ENCODE measurements at places on chromosomes 12 and 14.

DNA sequence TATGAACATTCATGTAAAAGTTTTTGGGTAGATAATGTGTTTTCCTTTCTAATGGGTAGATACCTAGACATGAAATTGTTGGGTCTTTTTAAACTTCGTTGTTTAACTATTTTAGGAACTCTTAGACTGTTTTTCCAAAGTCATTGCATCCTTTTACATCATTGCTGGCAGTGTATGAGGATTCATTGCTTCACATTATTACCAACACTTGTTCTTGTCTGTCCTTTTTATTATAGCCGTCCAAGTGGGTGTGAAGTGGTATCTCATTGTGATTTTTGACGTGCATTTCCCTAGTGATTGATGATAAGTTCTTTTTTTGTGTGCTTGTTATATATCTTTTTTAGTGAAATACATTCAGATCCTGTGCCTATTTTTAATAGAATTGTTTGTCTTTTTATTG, 39.4 kb downstream of the USP15 start:
- DNase-seq, result no peak

GRCh38 chr14:71891185-71891584, 41.0 kb upstream of the RGS6 start:
- no peak for DNase-seq

DNA sequence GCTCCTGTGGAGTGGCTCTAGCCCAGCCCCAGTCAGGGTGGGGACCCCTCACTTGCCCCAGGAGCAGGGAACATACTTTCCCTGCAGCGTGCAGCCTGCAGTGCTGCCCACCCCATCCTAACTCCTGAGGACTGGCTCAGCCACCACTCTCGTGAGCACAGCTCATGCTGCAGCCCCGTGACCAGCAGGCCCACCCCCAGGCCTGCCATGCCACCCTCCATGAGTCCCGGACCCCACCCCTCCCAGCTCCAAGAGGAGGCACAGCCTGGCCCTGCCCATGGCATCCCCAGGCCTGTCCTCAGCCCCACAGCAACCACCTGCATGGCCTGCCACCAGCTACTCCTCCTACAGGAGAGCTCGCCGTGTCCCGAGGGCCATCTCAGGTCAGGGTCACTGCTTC, 3.9 kb upstream of the JAG2 start:
- DNase-seq, result no peak

DNA sequence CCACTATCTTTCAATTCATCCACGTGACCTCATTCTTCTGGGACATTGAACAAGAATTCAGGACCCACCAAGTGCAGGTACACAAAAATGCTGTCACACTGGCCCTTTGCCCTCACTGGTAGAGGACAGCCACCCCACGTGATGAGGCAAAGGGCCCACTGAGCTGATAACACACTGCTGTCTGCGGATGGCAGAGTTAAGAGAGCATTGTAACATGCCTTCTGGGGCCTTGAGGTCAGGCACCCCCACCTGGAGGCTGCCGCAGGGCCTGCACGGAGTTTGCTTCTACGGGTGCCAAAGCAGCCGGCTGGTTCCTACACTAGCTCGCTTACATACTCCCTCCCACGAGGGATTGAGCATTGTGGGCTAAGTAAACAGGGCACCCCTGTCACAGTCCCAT, 101.0 kb downstream of the LRIG3 start:
- DNase-seq, result no peak

DNA sequence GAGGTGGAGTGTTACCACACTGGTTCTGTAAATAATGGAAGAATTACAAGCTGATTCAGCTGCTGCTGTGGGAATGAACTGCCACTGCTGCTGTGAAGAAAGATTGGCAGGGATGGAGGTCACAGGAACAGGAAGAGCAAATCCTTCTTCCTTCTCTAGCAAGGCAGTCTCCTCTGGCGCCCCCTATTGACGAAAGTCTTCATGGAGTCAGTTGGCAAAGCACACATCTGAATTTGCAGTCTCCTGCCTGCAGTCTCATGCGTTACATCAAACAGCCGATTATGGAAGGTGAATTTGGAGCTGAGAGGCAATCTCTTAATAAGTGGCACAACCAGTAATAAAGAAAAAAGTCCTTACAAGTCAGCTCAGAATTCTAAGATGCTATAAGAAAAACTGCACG, 106.0 kb upstream of the TMTC1 start:
- no peak for DNase-seq

DNA sequence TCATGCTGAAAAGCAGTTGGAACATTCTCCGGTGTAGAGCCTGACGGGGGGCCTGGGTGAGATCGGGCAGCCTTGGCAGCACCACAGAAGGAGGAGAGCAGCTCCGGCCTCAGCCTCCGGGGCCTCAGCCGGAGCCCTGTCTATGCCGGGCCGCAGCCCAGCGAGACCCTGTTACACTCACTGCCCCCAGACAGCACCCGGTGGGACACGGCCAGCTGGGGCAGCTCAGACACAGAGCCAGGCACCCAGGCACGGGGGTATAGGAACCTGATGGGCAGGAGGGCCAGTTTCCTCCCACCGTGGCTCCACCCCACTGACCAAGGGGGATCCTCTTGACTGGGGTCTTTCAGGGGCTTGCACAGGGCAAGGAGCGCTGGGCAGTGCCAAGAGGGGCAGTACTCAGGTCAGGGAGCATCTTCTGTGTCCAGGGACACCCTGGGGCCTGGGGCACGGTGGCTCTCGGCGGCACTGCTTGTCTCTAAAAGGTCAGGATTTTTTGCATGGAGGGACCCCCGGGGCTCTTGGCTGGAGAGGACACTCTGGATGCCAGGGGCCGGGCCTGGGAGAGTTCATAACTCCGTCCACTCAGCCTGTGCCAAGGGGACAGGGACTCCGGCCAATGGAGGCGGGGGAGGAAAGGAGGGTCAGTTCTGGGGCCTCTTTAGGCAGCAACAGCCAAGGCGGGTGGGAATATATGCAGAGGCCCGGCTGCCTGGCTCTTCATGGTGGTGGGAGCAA, 9.4 kb downstream of the INF2 start:
- DNase-seq, result no peak

GRCh38 chr12:7695566-7696197, at the start of gene GDF3:
GDF3 (minus strand) TSS chr12:7695775; CDS start chr12:7695728, 47 bp downstream.
- DNase-seq, result no peak

- no peak for DNase-seq
These were observed 80.8 kb upstream of the REP15 start for GRCh38 chr12:27615331-27615891.

DNA sequence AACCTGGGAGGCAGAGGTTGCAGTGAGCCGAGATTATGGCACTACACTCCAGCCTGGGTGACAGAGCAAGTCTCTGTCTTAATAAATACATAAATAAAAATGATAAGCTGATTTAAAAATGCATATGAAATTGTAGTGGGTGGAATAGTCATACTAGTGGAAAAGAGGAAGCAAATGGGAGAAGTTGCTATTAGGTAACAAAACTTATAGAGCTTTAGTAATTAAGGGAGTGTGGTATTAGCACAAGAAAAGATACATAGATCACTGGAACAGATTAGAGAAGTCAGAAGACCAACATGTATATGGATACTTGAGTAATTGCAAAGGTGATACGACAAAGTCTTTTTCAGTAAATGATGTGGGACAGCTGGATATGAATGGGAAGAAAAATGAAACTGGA, 26.5 kb downstream of the TECPR2 start:
- no peak for DNase-seq

DNA sequence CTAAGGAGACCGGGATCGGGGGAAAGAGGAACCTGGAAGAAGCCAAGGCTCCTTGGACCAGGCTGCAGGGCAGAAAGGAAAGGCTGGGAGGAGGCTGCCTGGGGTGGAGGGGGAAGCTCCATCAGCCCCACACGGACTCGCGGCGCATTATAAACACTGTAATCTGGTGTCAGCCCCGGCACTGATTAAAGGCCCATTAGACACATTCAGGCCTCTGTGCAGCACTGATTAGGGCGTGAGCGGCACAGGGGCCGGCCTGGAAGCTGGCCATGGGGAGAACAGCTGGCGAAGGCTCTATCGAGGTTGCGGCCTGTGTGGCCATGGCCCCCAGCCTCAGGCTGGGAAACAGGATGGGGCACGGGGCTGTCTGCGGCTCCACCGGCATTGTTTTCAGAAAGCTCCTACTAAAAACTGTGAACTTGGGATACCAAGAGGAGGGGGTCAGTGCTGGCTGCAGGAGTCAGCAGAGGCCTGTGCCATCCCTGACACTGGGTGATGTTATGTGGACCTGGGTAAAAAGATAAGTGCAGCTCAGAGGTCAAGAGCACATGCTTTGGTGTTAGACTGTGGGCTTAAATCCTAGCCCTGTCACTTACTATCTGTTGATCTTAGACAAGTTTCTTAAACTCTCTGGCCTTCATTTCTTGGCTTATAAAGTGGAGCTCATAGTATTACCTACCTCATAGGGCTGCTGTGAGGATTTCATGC, 10.6 kb downstream of the ACVRL1 start:
- no peak for DNase-seq

GRCh38 chr12:52867642-52868041, 18.8 kb upstream of the KRT78 start:
- no peak for DNase-seq

GRCh38 chr12:58465418-58465817, 454.9 kb downstream of the LRIG3 start:
- DNase-seq, result no peak

GRCh38 chr12:46380881-46381280, 8.3 kb upstream of the SLC38A2 start:
- no peak for DNase-seq

GRCh38 chr14:20553024-20553423, 7.8 kb downstream of the RNASE9 start:
- no peak for DNase-seq

DNA sequence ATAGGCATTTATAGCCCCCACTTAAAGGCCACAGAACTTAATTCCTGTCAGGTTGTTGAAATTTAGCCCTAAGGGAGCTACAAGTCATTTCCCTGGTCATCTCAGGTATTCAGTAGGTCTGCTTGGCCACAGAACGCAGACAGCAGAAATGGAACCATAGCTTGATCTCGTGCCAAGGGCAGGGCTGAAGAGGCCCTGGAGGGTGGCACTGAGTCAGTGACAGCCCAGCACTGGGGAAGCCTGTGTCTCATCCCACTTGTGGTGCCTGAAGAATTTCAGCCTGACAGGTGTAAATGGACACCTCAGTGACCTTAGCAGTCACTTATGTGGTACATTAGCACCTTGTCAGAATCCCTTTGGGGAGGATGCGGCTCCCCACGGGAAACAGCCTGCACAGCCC, 6.6 kb downstream of the PRKAB1 start:
- DNase-seq, result no peak

DNA sequence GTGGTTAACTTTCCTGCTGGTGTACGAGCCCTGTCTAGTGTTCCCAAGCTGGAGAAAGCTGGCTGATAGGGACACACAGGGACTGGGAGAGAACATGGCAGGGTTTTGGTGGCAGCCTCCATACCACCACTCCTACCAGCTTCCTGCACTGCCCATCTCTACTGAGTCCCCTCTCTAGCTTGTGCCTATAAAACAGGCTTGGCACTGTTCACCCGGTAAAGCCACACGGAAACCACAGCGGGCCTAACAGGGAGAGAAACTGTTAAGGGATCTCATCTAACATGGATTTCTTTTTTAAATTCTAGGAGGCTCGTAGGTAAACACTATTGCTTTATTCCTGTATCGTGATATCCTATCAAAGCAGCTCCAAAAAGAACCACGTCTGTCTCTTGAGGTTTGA, 204.7 kb downstream of the TTC7B start:
- no peak for DNase-seq

GRCh38 chr12:10965476-10965875, 21.2 kb downstream of the TAS2R50 start:
- no peak for DNase-seq

- DNase-seq, result no peak
These were observed 194.4 kb upstream of the CRY1 start for GRCh38 chr12:107287436-107288413.

- no peak for DNase-seq
These were observed 119.4 kb downstream of the CAND1 start for GRCh38 chr12:67388331-67389138.

GRCh38 chr14:100222224-100223093, 16.5 kb upstream of the YY1 start:
- DNase-seq, result no peak

DNA sequence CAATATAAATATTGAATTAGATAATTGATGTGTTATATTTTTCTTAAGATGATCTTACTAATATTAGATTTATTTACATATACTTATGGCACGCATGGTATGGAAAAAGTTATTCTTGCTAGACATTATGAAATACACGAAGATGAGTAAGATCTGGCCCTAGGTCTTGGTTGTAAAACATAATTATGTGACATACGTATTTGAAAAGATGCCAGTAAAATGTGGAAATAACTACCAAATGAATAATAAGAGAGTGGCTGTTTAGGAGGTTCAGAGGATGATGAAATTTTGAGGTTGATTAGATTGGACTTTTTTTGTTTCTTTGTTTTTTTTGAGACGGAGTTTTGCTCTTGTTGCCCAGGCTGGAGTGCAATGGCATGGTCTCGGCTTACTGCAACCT, 41.3 kb downstream of the FANCM start:
- no peak for DNase-seq

GRCh38 chr14:77439861-77440260, 16.5 kb upstream of the NOXRED1 start:
- no peak for DNase-seq

DNA sequence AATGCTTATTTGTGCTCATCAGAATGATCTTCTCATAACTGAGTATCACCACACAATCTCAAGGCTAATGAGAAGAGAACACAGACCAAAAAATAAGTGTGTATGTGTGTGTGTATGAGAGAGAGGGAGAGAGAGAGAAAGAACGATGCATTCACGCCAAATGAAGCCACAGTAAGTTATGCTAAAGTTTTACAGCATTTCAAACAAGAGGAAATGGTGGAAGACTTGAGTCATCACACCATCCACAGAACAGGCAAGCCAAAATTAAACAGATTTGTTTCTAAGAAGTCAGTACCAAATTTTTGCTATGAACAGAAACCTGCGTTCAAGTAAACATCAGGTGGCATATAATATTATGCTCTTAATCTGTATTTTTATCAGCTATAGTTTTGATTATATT, 141.2 kb downstream of the MED13L start:
- DNase-seq, result no peak

DNA sequence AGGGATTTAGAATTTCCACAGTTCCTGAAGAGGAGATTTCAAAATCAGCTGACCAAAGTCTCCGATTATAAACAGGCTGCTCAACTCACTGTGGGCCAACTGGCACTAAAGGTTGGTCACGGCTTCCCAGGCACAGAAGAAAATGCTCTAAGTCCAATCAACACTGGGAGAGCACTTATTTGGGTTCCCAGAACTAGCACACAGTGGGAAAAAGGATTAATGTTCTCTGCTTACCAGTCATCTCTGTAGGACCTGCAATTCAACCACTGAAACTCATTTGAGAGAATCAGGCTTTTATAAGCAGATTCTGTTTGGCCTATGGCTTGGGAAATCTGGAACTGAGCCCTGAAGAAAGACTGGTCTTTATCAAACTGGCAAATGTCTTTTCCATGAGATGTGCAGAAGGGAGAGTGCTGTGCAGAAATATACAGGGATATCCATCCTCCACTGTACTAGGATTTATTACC, 49.4 kb downstream of the ABCC9 start:
- no peak for DNase-seq

DNA sequence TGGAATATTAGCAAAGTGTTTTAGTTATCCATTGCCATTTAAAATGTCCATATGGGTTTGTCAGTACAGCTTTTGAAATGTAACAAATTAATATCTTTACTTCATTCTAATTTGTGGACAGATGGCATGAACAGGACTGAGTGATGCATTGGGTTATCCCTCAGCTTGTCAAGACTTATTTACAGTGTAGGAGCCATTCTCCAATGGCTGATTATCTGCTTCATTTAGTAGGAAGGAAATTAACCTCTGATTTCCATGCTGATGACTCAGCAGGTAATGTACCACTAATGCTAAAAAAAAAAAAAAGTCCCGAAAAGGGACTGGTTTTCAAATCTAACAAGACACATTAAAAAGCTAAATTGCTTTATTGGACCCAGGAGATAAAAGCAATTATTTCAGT, 1149.0 kb upstream of the USP15 start:
- DNase-seq, result no peak
